ENCODE measurements at places on chromosomes 2 and 18.

- DNase-seq = no peak
Observed at GRCh38 chr2:236259371-236259770, 4.8 kb downstream of the ASB18 start.

DNA sequence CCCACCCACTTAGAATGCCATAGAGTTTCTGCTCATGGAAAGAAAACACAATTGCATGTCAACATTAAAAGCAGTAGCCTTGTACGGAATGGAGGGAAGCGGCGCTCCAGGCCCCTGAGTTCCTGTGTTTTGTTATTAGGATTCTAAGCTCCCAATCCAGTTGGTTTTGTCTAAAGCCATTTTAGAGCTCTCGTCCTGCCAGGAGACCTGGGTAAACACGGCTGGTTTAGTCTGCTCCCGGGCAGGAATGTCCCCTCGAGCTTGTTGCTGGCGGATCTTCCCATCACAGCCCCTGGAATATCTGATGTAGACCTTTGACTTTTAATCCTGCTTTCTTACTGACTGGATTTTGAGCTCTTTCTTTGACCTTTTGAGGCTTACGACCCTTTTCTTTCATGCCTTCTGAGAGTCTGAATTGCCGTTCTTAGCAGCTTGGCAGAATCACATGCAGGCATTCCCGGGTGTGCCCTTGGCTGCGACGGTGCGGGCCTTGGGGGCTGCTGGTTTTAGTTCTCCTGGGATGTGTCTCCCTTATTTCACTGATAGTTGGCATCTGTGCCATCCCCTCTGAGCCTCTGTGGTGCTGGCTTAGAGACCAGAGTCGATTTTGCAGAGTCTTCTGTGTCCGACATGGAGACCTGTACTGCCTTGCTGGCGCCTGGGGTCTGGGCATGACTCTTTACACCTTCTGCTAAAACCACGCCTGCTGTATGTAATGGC, 25.4 kb downstream of the GREB1 start:
- no peak for DNase-seq

- no peak for DNase-seq
Observed at GRCh38 chr18:48781163-48781987, 169.4 kb downstream of the SMAD7 start.

GRCh38 chr2:105187531-105187930, 54.0 kb upstream of the GPR45 start:
- DNase-seq = no peak

DNA sequence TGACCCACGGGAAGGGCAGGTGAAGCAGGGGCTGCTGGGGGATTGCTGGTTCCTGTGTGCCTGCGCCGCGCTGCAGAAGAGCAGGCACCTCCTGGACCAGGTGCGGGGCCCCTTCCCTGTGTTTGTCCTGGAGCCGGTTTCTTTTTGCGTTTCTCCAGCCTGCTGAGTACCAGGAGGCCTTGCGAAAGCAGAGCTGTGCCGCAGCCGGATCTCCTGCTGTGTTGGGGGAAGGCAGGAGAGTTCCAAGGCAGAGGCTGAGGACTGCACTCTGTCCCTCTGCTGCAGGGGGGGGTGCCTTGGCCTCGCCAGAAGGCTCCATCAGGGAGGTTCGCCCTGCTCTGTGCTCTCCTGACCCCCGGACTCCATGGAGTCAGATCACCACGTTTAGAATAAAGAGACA, 2.8 kb downstream of the CAPN10 start:
- no peak for DNase-seq

DNA sequence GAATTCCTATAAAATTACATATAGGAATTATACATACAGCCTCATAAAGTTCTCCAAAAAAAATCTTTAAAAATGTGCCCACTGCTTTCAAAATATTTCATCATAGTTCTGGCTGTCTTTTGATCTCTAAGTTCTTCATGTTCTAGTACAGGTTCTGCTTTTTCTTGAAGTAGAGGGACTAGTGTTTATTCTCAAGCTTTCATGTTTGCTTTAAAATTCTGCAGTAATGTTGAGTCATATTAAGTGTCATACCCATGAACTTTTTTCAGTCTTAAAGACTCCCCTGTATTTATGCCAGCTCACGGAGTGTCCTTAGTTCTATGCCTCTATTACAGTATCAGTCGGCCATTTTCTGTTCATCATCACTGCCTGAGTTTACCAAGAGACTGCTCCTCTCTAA, 54.8 kb upstream of the CCDC141 start:
- no peak for DNase-seq

- DNase-seq = no peak
Observed at GRCh38 chr18:3525870-3526420, 76.0 kb downstream of the TGIF1 start.

Measured in GM12892 (cell line).